M059J (cell line): ENCODE measurements at places on chromosomes 12 and 14. TPM values are rescaled to one million over a fixed set of nuclear protein-coding genes. Genes with fewer than 3 reads are reported as not detected.

GRCh38 chr12:111085096-111085495 is 164.7 kb upstream of the MYL2 start:
- no peak for DNase-seq

DNA sequence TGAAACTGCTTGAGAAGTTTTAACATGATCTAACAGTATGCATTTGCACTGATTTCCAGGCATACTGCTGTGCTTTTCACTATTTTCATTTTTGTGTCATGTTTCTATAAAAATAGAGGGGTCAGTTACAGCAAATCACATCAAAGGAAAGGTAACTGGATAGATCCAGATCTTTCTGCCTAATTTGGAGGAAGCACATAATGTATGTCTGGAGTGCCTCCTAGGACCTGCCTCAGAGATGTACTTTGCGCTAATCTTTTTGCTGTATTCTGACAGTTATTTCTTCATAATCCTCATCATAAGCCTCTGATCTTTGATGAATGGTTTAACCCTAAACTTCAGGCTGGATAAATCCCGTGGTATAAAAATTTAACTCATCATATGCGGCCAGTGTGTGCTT is 111.2 kb upstream of the NPAS3 start:
- DNase-seq = no peak

GRCh38 chr14:105379946-105380345 is 18.4 kb upstream of the TEX22 start:
- no peak for DNase-seq

DNA sequence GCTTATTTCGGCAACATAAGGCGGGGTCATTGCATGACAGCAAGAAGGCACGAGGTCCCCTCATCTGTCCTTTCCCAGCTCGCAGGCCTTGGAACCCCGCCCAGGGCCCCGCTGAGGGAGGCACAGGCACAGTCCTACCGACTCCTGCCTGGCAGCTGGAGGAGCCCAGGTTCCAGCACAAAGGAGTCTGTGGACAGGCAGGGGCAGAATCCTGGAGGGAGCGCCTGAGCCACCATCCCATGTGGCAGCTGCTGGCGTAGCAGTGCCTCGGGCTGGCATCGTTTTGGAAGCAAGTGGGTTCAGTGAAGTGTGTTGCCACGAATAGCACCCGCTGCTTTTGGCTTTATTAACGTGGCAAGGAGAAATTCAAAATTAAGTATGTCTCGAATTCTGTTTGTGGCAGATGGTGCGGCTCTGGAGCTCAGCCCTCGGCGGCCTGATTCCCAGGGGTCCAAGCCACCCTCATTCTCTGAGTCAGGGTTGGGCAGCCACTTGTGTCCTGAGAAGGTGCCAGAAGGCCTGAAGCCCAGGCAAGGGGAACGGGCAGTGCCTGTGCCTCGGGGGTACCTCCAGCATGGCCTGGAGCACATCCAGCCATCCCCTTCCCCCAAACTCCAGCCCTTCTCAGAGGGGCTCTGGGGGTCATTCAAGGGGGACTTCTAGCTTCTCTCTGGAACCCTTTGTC is 35.9 kb downstream of the SLC8B1 start:
- DNase-seq = peak; percentile 14

DNA sequence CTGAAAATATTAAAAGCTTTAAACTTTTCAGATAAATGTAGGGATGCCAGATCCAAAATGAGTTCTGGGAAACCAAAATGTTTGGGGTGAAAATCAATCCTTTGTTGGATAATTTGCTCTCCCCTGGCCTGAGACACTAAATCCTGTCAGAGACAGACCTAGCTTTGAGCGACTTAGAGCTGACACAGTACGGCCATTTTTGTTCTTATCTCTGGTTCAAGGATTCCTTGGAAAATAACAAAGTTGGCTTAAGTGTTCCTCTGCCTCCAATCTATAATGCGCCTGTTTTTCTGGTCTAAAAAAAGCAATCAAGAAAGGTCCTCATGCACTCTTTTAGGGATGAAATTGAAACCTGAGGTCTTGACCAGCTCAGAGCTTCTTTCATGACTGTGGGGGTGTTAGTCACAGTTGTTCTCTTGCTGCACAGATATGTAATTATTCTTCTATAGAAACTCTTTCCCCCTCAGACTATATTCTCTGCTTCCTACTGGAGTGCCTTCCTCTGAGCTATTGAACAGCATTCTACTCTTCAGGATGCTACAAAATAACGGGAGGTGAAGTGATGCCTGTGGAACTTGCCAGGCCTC is 52.3 kb upstream of the EGLN3 start:
- DNase-seq = no peak

- no peak for DNase-seq
Measured at GRCh38 chr14:103839579-103839978, 7.8 kb downstream of the PPP1R13B start.

DNA sequence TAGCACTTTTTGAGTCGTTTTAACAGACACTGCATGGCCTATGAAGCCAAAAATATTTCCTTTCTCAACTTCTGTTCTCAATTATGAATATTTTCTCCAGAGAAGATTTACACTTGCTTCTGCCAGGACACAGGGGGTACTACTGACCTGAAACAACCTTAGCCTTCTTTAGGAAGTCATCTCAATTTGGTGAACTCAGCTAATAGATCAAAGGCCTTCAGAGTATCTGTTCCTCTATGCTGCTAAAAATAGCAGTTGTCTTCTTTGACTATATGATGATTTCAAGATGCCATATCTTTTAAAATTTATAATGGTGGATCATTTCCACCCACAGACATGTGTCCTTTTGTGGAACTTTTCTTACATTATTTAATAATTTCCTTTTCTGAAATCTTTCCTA is 14.0 kb upstream of the NDUFA12 start:
- DNase-seq = no peak

- DNase-seq = peak; percentile 50
Measured at GRCh38 chr14:75906680-75907280, 75.0 kb downstream of the TGFB3 start.

The INTS13 gene
- 44.3 and 71.4 TPM in 2 replicates for total RNA-seq

The SLCO1C1 gene
- not detected in 2 replicates for total RNA-seq

The C1S gene
- total RNA-seq = 59.0 and 68.3 TPM in 2 replicates

The NID2 gene
- total RNA-seq = 69.9 and 72.7 TPM in 2 replicates
